ENCODE measurements at places on chromosomes 6 and 20.

- no peak for DNase-seq
These were observed 80.8 kb upstream of the PTPN1 start for GRCh38 chr20:50429412-50429811.

DNA sequence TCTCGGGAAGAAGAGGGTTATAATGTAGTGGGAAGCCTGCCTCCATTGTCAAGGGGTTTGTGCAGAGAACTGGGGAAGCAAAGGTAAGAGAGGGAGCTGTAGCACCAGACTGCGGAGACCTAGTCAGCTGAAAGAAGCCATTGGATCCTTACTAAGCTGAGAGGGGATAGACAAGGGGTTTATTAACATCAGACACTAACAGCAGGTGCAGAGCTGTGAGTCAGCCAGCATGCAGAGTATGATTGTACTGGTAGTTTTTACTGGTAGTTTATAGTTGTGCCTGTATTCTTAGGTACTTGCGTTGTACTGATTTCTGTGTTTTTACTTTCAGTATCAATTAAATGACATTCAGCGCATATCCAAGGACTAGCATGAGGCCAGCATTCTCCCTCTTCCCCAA lies 17.8 kb upstream of the COL19A1 start:
- DNase-seq = no peak

DNA sequence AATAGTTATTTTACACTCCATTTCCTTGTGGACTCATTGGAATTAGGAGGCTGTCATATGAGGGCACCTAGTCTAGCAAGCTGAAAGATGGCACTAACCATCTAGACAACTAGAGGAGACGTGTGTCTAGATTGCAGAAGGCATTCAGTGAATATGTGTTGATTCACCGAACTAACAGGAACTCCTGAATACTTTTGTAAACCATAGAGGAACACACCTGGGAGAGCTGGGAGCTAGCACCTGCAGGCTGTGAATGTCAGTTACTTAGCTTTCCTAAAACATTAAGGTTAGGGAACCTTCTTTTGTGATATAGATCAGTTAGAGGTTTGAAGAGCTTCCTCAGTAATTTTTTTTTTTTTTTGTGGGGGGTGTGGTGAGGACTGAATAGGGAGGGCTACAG lies 7.7 kb downstream of the OPN5 start:
- DNase-seq = no peak

DNA sequence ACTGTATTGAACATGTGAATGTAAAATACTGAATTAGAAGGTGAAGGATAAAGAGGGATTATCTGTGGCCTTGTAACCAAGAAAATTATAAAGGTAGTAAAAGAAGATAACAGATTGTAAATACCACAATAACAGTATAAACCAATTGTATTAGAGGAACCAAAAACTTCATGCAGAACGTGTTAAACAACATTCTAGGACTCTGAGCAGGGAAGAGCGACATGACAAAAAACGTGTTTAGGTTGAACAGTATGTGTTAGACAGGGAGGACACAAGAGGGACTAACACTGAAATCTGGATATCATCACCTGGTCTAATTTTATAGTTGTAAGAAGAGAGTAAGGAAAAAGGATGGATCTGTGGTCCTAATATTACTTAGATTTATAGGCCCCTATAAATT lies 259.0 kb upstream of the RUNX2 start:
- no peak for DNase-seq

DNA sequence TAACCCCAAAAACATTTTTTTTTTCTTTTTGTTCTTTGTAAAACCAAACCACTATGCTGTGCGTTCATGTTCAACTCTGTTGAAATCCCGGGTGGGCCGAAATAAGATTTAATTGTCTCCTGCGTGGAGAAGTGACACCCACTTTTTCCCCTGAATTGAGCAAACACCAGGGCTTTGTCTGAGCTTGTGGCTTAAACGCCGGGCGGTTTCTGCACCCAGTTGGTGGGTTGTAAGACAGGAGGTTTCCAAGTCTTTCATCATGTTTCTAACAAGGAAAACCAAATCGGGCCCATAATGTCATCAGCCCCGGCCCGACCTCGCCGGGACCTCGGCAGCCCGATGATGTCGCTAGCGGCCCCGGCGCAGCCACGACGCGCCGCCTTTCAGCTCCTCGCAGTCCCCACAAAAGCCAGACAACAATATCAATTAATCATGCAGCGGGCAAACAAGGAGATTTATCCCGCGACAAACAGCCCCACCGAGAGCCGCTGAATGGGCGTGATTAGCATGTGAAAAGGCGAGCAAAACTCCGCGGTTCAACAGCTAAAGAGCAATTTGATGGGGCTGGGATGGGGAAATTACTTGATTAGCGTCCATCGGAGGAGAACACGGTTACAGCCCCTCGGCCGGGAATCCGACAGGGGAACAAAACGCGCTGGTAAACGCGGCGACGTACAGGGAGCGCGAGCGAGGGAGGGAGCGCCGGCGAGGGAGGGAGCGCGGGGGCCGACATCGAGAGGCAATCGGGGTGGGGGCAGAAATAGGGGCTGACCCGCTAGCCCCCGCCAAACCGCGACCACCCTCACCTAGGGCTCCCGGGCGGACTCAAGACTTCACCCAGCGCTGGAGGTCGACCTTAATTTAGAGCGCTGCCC lies 5.3 kb downstream of the LINC00237 start:
- no peak for DNase-seq

DNA sequence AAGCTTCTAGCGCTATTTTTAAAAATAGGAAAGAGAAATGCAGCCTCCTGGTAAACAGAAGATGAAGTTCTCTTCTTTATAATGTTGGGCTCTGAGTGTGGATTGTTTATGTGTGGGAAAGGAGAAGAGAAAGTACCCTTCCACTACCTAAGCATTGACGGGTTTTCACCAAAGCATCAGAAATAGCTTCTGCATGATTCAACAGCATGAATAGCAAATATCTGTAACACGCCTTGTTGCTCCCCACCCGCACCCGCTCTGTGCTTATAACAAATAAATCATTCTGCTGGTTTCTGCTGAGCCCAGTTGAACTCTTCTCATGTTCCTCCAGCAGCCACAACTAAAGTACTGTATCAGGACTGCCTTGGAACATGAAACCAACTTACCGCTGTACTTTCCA lies 20.7 kb downstream of the TXLNB start:
- peak; percentile 41 for DNase-seq

DNA sequence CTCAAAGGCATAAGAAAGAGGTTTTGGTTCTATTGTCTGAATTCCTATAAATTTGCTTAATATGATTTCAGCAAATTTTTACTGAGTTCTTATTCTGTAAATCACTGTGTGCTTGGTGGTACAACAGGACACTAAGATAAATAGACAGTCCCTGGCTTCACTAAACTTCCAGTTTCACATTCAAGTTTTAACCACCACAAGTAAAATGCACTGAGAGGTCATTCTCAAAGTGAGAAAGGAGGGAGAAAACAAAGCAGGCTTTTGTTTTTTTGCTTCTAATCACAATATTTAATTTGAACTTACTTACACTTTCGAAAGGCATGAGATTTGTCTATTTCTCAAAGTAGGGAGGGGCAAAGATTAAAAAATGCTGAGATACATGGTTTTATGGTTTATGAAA lies 445.7 kb downstream of the CDC5L start:
- DNase-seq = no peak

DNA sequence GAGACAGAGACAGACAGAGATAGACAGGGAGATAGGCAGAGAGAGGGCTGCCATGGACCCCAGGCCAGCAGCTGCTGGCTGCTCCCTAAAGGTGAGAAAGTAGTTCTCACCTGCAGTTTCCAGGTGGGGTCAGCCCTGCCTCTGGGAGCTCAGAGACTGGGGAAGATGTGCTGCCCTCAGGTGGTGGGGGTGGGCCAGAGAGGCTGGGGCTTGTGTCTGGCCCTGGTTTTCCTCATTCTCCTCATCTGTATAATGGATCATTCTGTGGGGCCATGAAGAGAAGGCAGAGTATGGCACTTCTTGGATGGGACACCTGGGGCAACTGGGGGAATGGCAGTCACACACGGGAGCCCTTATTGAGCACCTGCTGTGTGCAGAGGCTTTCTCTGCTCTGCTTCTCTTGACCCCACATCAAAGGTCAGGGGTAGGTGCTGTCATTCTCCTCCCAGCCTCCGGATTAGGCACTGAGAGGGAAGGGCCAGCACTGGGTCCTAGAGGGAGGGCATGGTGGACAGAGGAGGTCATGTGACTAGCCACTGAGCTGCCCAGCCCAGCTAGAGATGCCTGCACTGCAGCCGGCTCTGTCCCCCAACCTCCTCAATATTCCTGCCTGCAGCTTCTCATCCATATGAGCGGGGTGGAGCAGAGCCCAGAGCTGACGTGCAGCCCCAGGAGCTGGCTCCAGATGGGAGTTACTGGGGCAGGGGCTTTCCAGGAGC lies 4.1 kb downstream of the ANGPT4 start:
- DNase-seq = no peak

GRCh38 chr6:16592223-16592911 lies 168.9 kb downstream of the ATXN1 start:
- no peak for DNase-seq

DNA sequence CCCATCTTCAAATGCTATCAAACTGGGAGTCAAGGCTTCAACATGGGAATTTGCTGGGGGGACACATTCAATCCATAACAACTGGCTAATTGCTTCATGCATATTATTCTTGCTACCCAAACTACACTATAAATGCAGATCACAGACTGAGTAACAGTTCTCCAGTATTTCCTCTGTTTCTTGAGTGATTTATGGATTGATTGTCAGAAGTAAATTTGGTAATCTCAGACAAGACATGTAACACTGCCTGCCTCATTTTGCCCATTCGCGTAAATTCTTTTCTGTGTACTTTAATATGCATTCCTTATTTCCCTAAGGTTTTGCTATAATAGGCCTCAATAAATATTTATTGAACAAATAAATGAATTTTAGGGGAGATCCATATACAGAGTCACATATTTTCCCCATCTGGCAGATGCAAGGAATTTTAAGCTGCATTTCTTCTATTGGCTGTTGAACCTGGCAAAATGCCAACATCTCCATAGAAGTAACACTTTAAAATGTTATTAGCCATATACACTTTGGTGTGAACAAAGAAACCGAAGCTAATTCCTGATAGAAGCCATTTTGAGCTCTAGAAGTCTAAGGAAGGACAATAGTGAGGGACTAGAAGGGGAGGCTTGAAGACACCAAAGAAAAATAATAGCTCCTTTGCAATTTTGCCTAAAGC lies 98.2 kb downstream of the QRSL1 start:
- DNase-seq = no peak

- DNase-seq = no peak
These were observed 490.7 kb upstream of the BTBD3 start for GRCh38 chr20:11426948-11427347.

DNA sequence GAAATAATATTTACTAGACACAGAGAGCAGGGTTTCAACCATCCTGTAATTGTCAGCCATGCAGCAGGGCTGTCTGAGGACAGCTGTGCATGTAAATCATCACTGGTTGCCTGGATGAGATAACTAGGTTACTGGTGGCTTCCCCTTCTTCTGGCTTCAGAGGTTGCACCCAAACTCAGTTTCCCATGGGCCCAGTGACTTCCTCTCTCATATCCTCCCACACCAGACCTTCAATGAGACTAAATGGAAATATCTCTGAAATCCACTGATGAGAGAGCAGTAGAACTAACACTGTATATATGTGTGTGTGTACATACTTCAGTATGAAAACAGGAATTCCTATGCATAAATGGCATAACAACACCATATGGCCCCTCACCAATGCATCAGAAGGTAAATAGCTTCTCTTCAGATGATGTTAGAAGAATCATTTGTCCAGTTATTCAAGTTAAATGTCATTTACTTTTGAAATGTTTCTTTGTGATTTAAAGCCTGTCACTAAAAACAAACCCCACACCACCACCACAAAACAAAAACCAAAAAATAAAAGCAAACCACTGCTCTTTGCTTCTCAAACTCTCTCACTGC lies 51.0 kb upstream of the IL20RA start:
- DNase-seq = peak; percentile 42

- DNase-seq = no peak
These were observed 213.0 kb upstream of the CITED2 start for GRCh38 chr6:139587469-139587868.

DNA sequence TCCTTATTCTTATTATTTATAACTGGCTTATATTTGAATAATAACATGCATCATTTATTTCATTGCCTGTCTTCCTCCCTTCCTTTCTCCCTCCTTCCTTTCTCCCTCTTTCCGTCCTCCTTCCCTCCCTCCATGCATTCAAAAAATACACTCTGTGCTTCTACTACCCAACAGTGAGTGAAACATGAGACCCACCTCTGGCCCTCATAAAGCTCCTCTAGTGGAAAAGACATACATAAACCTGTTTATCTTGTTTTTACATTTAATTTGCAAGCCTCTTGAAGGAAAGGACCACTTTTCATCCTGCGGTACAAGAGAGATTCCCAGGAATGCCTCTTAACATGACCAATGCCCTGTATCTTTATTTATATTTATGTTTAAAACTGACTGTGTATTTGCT lies 21.8 kb upstream of the ISM1 start:
- DNase-seq = no peak

DNA sequence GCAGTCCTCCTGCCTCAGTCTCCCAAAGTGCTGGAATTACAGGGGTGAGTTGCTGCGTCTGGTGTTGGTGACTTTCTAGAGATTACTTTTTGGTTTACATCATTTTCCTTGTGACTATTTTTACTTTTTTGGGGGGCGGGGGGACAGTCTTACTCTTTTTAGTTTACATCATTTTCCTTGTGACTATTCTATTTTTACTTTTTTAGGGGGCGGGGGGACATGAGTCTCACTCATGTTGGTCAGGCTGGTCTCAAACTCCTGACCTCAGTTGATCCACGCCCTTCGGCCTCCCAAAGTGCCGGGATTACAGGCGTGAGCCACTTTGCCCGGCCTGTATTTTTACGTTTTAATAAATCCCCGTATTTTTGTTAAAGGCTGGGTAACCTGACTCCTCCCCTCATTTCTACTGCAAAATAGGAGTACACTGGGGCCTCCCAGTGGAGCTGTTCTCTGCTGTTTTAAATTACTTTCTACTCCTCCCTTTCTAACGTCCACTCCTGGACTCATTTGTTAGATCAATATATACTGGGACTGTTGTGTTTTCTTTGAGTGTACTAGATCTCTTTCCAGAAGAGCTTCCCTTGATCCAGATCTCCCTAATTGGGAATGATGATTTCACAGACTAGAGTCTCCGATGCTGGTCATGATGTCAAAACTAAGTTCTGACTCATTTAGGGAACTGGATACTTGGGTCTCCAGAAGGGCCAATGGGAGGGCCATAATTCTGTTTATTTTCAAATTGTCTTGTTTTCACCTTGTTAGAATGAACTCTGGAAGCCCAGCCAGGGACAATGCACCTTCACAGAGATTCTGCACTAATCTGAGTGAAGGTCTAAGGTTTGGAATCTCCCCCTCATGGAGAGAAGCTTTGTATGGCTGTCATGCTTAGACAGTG lies 9.2 kb downstream of the HSPA1B start:
- DNase-seq = no peak

DNA sequence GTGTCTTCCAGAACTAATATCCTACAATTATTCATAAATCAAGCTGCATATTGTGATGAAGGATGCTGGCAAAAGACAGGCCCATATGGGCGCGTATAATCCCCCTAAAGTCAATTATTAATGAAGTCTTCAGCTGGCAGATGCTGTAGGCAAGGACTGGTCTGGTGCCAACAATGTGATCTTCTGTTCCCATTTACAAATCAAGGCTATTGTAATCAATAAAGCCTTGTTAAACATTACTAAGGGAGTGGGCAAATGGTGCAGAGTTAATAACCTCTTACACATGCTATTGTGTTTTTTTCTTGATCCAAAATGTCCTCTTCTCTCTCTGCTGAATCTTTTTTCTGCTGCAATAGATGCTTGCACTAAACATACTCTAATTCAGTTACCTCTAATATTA lies 119.0 kb downstream of the ALDH8A1 start:
- no peak for DNase-seq

GRCh38 chr20:1177680-1178079 lies 7.1 kb downstream of the TMEM74B start:
- no peak for DNase-seq

- DNase-seq = no peak
These were observed 193.3 kb downstream of the SASH1 start for GRCh38 chr6:148535976-148536375.
